RWPE1 (cell line): ENCODE measurements at places on chromosomes 12 and 14.

GRCh38 chr14:95034788-95035187, 122.5 kb downstream of the DICER1 start:
- DNase-seq: no peak

- DNase-seq: no peak
Observed at GRCh38 chr12:130955238-130955816, 1.6 kb downstream of the ADGRD1 start.

DNA sequence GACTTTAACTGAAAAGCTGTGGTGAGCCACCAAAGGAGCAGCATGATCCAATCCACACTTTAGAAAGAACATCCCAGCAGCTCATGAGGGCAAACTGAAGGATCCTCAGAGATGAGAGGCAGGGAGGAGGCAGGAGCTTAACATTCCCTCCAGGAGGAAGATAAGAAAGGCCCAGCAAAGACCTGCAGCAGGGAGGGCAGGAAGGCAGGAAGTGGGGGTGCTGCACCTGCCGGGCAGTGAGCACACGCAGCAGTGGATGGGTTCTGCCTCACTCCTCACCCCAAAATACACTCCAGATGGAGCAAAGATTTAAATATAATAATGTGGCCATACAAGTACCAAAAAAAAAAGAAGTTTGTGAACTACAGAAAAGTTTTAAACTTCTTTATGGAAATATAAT, 48.4 kb downstream of the GCH1 start:
- no peak for DNase-seq

- DNase-seq: no peak
Observed at GRCh38 chr12:127803545-127803944, 463.4 kb upstream of the TMEM132C start.

DNA sequence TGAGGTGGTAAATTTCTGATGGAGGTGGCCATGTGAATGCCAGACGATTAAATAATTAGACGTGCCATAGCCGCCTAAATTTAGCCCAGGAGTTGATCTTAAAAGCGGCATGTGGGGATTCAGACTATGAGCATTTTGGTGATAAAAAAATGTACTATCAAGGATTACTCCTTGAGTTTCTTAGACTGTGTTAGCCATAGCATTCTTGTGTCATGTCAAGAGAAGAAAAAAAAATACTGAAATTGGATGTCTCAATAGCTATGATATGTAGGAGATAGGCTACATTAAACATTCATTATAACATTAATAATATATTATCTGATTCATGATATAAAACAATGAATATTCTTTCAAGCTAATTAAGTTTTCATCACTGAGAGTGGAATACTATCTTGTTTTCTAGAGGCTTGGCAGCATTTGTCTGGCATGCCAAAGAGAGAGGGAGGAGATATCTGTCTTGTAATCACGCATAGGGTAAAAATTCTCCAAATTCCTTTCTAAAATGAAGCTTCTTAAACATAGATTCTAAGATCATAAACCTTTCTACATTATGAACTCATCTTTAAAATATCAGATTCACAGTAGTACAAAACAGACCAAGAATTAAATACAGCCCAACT, 727.0 kb downstream of the C12orf50 start:
- DNase-seq: no peak

DNA sequence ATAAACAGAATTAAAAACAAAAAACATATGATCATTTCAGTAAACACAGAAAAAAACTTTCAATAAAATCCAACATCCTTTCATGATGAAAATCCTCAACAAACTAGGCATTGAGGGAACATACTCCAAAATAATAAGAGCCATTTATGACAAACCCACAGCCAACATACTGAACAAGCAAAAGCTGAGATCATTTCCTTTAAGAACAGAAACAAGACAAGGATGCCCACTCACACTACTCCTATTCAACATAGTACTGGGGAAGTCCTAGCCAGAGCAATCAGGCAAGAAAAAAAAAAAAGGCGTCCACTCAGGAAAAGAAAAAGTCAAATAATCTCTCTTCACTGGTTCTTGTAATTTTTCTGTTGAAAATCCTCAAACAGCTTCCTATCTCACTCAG, 30.1 kb downstream of the MRPL42 start:
- DNase-seq: no peak

GRCh38 chr14:82492157-82492556, 958.5 kb upstream of the SEL1L start:
- no peak for DNase-seq

- DNase-seq: peak; percentile 45
Observed at GRCh38 chr12:6532927-6533652, 1.2 kb upstream of the GAPDH start.
